ENCODE measurements at places on chromosomes 4 and X.

GRCh38 chr4:52560844-52561280 lies 98.2 kb downstream of the USP46 start:
- no peak for DNase-seq

DNA sequence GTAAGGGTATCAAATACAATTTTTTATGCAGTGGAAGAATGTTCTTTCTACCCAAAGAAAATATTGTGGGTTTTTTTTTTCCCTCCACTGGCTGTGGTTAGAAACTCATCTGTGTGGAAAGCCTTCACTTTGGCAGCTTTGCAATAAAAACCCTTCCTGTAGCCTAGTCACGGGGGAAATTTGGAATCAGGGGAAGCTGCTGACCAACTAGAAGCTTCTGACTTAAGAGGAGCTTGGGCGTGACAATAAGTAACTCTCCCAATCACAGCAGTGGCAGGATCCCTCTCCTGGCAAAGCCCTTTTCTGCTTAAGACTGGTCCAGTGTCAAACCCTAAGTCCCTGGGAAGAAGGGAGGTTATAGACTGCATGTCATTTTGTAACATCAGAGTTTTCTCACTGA lies 87.9 kb downstream of the LRRC66 start:
- no peak for DNase-seq

- DNase-seq, result no peak
These were observed 46.7 kb downstream of the GPRASP3 start for GRCh38 chrX:102767287-102767686.

GRCh38 chr4:149709640-149710039 lies 106.0 kb downstream of the IQCM start:
- DNase-seq, result no peak

GRCh38 chrX:134025986-134026545 lies 40.7 kb upstream of the GPC3 start:
- DNase-seq, result no peak

- DNase-seq, result no peak
These were observed 346.4 kb downstream of the PTTG2 start for GRCh38 chr4:38306482-38307071.

GRCh38 chr4:175453456-175453855 lies 358.6 kb downstream of the GPM6A start:
- no peak for DNase-seq

- DNase-seq, result no peak
These were observed 97.6 kb downstream of the CPE start for GRCh38 chr4:165476214-165477098.

GRCh38 chr4:26086621-26087441 lies 172.8 kb downstream of the SMIM20 start:
- no peak for DNase-seq

DNA sequence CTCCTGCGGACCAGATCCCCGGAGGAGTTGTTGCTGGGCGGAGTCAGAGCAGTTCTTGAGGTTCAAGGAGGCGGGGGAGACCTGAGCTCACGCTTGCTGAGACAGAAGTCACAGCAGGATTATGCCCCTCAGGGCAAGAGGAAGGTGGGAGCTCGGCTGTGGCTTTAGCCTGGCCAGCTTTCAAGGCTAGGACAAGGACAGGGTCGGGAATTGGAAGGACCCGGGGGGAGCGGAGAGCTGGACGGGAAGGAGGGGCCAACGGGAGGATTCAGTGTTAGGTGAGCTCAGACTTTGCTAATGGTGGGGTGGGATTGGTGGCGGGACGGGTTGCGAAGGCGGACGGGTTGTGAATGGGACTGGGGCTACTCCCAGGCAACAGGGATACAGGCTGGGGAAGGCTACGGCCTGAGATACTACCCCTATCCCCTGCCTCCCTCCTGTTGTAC lies at the start of gene RIBC1:
Gene RIBC1 (plus strand): TSS at position 13 of the 446 bp plus-strand sequence. CDS start 3,404 bp downstream, outside the sequence.
- DNase-seq, result no peak

GRCh38 chrX:86914569-86914968 lies 603.0 kb upstream of the KLHL4 start:
- DNase-seq, result no peak

DNA sequence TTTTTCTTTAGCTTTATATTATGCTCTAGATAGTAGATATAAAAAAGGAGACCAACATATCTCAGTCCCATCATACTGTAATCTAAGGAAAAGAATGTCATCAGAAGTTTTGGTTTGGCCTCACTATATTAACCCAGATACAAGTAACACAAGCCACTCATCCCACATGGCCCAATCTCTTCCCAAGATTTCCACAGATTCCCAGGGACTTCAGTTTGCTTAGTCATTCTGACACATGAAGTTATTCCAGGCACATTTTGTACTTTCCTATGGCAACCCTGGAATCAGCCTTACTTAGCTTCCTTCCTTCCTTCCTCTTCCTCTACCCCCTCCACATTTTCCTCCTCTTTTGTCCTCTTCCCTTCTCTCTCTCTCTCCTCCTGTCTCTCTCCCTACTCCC lies 21.7 kb upstream of the DCLK2 start:
- DNase-seq, result no peak

DNA sequence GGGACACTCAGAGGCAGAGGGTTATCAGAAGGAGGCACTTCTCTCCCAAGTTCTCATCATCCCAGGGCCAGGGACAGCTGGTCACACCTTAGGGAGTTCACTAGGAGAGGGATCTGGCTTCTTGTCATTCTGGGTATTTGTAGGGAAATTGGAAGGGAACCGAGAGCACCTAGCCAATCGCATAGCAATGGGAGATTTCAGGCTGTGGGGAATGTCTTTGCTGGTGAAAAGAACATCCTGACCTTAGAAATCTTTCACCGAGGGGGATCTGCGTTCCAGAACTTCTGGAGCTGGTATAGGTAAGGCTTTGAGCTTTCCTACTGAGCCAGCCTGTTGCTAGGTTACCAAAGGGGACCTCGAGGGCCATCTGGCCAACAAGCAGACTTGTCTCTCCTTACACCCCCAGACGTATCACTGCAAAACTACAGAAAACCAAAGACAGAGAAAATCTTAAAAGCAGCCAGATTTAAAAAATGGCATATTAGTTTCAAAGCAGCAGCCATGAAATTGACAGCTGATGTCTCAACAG lies 6.8 kb downstream of the HTT-AS start:
- no peak for DNase-seq

DNA sequence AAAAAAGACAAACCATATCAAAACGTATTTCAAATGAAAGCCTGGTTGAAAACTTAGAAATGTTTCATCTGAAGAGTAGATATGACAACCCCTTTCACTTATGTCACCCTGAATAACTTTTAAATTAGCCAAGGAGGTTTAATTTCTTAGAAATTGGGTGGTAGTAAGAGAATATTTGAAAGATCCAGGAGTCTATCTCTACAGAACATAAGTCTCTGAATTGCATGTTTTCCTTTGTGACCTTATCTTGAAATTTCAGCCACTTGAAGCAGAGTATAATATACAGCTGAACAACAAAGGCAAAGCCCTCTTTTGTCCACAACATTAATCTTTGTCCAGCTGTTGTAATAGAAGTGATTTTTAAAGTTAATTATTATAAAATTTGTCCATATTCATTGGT lies 49.5 kb downstream of the TMEM154 start:
- no peak for DNase-seq

GRCh38 chr4:170888660-170889059 lies 798.9 kb upstream of the AADAT start:
- no peak for DNase-seq
